ENCODE measurements at places on chromosomes 12 and 14.

DNA sequence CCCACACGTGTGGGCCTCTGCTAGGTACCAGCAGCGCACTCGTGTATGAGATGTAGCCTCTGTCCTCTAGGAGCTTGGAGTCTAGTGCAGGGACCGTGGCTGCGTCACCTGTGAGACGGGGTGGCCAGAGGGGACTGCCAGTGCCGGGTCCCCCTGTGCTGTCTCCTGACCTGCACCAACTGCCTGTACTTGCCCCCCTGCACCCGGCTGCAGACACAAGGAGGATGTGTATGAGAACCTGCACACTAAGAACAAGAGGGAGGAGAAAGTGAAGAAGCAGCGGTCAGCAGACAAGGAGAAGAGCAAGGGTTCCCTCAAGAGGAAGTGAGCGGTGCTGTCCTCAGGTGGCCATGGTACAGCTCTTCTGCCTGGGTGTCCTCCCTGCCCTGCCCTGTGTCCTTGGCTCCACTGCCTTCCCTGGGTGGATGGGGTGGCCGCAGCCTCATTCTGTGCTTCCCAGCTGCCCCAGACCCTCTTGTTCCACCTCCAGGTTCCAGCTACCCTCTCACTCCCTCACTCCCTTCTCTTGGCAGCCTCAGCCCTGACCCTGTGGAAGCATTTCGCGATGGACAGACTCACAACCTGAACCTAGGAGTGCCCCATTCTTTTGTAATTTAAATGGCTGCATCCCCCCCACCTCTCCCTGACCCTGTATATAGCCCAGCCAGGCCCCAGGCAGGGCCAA lies 9.6 kb downstream of the PTPN6 start:
- ATAC-seq, result no peak

GRCh38 chr14:104247336-104248202 lies 109.2 kb downstream of the KIF26A start:
- ATAC-seq, result no peak

DNA sequence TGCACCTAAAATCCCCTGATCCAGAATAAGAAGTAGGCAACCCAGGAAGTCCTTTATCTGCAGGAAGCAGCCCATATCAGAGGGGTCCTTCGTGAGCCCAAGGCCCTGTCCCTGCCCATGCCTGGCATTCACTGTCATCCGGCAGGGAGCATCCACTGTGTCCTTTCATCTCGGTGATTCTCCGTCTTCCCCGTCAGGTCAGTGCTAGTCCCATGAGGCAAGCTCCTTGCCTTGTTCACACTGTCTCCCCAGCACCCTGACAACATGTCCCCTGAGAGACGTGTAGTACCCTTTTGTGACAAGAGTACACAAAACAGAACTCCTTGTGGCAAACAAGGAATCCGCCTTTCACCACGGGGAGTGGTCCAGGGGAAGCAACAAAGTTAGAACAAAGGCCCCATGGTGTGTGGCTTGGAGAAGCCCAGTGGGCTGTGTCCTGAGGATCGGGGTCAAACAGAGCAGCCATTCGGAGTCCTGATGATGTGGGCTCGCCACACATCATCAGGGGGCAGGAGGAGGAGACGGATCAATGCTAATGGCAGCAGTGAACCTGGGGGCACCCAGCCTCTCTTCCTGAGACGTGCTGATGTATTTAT lies 112.1 kb downstream of the DICER1 start:
- no peak for ATAC-seq

GRCh38 chr12:103679421-103680170 lies 92.5 kb downstream of the STAB2 start:
- ATAC-seq, result peak; percentile 26

DNA sequence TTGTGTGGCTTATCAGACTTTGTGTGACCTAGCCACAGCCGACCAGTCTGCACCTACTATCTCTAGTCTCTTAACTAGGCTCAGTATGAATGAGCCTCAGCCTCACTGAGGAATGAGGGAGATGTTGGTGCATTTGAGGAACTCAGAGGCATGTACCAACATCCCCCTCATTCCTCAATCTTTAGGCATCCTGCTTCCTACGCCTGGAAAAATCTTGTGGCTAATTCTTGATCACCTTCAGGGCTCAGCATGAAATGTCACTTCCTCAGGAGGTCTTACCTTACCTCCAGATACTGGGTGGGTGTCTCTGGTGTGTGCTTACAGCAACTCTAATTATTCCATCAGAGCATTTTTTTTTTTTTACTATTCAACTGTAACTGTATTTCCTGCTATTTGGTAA lies 148.8 kb upstream of the TMCC3 start:
- ATAC-seq, result no peak

DNA sequence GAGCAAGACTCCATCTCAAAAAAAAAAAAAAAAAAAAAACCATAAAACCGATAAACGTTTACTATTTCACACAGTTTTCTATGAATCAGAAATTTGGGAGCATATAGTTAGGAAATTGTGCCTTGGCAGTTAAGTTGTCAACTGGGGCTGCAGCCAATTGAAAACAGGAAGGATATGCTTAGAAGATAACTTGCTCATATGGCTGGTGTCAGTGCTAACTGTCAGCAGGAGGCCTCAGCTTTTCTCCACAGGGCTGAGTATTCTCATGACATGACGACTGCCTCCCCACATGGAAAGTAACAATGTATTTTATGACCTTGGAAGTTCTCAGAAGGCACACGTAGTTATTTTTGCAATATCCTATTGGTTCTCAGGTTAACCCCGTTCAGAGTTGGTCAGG lies 29.6 kb upstream of the OR5AU1 start:
- no peak for ATAC-seq

GRCh38 chr12:47860279-47860841 lies 40.7 kb upstream of the HDAC7 start:
- no peak for ATAC-seq

DNA sequence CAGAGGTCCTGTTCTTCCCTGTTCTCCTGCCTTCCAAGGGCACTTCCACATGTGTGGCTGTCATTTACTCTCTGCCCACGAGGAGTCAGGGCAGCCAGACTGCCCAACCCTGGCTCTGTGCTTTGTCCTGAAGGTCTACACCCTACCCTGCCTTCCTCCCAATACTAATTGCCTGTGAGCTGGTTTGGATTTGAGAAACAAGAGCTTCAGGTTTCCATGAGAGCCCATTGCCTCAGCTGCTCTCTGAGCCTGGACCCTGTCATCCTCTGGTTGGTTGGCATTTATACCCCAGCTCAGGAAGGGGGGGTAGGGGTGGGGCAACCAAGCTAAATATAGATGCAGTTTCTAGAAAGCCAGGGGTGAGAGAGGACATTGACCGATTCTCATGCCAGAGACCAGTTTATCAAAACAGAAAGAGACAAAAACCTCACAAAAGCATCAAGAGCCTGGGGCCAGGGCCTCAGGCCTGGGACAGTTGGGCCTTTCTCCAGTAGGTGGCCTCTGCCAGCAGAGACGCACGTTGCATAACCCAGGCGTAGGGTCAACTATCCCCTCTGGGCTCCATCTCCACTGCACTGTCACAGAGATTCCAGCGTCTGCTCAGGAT lies 34.5 kb downstream of the VDR start:
- peak; percentile 86 for ATAC-seq

DNA sequence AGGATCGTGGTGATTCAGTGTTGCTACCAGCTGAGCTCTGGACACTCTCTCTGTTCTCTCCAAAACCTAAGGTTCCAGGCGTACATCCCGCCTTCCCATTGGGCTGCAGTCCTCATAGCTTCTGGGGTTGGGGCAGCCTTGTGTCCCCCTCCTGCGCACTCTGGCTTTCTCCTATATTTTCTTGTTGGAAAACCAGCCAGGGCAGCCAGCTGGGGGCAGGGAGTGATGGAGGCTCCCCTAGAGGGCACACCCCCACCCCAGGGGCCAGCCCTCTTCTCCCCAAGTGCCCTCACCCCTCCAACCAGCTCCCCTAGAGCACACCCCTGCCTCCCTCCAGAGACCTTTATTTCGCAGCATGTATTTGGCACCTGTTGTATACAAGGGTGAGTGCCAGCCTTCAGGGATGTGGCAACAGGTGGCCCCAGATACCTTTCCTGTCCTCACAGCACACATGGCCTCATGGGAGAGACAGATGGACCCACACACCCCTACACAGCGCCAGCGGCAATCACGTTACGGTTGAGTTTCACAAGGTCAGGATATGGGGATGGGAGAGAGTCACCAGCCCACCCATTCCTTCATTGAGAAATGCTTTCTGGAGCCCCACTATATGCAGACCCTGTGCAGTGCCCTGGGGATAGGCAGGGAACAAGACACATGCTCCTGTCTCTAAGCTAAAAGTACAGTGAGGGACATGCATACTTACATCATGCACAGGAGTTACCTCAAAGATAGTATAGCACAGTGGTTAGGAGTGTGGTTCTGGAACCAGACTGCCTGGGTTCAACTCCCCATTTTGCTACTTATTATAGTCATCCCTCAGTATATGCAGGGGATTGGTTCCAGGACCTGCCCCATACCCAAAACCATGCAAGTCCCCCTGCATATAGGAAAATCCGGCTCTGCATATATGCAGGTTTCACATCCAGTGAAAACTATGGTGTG lies 141.1 kb downstream of the PHETA1 start:
- no peak for ATAC-seq

DNA sequence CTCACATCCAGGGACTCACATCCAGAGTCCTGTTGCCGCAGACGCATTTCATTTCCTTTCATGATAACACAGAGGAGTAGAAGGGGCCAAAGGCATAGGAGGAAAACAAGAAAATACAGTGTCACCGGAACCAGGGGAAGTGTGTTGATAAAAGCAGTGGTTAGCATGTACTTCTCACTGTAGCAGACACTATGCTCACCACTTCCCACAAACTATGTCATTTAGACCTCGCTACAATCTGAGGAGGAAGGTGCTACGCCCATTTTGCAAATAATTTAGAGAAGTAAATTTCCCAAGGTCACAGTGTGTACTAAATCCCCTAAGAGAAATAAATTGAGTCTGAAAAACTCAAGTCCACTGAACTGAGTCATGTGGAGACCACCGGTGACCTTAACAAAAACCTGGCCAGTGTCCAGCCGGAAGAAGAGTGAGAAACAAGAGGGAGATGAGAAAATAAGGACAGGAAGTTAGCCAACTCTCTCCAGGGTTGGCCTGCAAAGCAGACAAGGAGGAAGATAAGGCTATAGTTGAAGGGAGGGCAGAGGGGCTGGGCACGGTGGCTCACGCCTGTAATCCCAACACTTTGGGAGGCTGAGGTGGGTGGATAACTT lies 25.8 kb upstream of the TMCC3 start:
- ATAC-seq, result peak; percentile 60

DNA sequence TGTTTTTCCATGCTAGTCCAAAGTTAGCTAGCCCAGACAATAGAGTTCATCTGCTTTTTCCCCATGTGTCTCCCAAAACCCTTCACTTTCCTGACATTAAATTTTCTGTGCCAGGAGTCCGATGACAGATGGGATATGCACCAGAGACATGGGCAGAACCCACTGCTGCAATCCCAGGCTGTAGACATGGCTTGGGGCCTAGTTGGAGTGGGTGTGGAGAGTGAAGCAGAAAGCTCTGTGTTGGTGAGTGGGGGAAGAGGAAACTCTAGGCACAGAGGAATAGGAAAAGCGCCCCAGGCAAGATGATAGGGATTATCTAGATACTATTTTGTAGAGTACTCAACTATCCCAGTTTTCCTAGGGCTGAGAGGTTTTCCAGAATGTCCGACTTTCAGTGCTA lies 4.8 kb upstream of the KRT74 start:
- no peak for ATAC-seq

DNA sequence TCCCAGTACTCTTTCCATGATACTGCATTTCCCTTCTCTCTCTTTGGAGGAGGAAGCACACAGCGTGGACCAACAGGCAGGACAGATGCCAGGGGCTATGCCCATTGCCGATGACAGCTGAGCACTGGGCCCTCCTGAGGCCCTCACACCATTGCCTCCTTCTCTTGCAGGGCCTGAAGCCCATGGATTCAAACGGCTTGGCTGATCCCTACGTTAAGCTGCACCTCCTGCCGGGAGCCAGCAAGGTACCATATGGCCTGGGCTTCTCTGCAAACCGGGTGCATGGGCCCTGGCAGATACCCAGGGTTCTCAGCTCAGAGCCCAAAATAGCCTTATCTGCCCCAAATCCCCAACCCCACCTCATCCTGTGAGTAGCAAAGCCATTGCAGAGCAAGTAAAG lies 25.2 kb upstream of the OAS1 start:
- ATAC-seq, result no peak

DNA sequence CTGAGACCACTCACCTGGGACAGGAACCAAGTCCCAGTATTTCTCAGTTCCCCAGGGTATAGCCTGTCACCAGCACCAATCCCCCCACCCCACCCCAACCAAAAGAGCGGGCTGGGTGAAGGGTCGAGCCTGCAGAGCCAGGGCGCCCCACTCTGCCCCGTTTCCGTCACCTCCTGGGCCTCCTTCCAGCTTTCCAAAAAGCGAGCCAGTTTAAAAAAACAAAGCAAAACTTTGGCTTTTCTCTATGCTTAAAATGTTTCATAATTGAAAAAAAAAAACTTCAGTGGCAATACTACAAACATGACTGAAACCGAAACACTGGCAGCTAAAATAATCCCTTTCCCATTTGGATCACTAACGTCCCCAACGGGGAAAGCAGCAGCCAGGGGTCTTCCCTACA lies 7.5 kb downstream of the CAMKK2 start:
- ATAC-seq, result peak; percentile 45

DNA sequence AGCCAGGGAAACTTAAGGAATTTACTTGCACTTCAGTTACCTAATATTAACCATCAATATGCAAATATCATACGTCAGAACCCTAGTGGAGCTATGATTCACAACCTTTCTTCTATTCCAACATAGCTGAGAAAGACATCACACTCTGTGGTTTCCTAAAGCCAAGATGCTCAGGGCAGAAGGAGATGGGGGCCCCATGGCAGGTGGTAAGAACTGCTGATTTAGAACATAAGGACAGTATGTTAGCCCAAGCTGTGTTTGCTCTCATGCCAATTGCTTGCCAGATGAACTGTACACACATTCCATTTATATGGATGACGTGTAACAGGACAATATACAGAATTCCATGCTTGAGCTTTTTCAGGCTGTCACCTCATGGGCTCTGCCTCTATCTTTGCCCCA lies 34.6 kb downstream of the HECTD4 start:
- ATAC-seq, result no peak

DNA sequence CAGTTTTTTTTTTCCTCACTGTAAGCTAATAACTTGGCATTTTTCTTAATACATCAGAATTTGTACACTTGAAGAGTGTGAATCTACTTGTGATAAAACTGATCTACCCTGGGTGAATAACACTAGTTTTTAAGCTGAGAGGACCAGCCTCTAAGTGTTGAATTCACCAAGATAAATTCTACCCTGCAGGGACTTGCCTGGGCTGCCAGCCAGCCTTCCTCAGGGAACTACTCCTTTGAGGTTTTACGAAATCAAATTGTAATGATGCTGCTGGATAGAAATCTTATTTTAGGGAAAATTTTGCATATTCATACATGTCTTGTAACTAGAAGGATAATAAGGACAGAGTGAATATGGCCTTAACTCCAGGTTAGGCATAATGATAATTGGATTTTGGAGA lies 1.9 kb downstream of the MED21 start:
- ATAC-seq, result no peak

GRCh38 chr14:50045039-50045711 lies 71.2 kb downstream of the VCPKMT start:
- peak; percentile 89 for ATAC-seq

Measured in gastroesophageal sphincter (tissue), 4 donors.